Stimulated activated CD4-positive, alpha-beta T cell treated with anti-CD3 and anti-CD28 coated beads, Interleukin-1b, Interleukin-23, amount 100 ng/mL, for 48 hours (primary cell): ENCODE measurements at places on chromosomes 2 and 18.

DNA sequence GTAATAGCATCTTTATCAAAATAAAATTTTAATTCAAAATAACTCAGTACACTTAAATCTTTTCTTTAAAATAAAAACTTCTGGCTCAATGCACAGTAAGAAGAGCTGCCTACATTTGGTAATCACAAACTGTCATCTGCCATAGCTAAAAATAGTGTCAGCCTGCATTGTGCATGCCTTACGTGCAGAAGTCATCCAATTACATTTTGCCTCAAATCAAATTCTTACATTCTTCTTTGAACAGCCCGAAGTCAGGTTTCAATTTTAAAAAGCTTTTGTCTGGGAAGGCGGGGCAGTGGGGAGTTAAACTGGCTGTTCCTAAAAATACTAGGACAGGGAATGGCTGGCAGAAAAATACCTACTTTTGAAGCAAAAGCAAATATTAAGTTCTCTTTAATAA, 51.1 kb downstream of the RTN4 start:
- DNase-seq, result no peak

- DNase-seq, result no peak
Observed at GRCh38 chr18:55748227-55748738, 160.3 kb upstream of the TCF4 start.

DNA sequence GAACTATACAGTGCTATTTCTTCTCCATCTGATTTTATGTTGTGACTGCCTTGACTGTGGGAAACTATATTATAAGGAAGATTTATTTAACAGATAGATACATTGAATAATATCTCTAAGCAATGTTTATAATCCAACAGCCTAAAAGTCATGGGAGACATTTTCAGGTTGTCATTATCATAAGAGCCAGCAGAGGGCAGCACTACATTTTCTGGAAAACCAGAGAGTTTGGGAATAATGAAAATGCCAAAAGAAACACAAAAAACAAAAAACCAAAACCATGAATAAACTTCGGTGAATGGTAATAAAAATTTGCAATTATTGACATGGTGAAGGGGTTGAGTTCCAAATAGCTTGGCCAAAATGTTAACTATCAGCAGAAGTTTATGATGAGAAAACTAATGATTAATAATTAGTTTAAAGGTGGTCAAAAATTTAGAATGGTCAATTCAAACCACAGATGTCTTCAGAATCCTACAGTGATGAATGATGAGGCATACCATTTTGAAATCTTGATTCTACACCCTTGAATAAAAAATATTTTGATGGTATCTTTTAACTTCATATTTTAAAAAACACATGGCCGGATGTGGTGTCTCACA, 4.7 kb downstream of the EEF1B2 start:
- DNase-seq, result no peak

DNA sequence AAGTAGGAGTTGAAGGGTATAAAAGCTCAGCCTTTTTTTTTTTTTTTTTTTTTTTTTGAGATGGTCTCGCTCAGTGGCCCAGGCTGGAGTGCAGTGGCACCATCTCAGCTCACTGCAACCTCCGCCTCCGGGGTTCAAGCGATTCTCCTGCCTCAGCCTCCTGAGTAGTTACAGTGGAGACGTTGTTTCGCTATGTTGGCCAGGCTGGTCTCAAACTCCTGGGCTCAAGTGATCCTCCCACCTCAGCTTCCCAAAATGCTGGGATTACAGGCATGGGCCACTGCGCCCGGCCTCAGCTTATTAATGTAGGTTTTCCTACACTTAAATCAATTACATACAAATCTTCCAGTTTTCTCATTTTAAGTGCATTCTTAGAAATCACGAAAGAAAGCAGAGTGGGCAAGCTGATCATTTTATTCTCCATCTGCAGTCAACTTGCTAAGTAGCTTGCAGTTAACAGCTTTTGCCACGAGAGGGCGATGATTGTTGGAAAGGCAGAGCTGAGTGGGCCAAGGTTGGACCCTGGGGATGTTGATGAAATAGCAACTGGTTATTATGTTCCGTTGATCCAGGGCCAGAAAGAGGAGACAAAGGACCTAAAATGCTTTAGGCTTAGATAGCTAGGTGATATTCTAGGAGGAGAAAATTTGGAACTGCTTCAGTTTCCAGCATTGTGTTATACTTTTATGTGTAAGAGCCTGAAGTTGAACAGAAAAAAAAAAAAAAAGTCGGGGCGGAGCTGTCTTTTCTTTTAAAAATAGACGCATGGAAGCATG, 234.4 kb upstream of the EPAS1 start:
- peak; percentile 73 for DNase-seq

- DNase-seq, result no peak
Observed at GRCh38 chr2:69190743-69191404, 177.9 kb downstream of the ANTXR1 start.

DNA sequence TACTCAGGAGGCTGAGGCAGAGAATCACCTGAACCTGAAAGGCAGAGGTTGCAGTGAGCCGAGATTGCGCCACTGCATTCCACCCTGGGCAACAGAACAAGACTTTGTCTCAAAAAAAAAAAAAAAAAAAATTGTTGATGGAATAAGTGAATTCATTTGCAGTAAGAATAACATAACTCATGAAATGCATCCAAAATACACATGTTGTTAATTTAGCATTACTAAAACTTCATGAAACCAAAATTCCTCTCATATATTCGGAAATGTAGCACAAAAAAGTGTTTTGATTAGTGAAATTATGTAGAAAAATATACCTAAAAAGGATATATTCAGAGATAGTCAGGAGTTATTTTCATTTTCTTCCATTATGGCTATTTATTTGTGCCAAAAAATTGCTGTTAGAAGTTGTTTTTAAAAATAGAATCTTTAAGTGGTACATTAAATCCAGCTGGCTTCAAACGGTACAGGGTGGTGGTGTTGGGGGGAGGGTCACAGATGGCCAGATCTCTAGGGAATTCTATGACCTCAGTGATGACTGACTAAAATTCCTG, 78.2 kb upstream of the UGP2 start:
- DNase-seq, result no peak

DNA sequence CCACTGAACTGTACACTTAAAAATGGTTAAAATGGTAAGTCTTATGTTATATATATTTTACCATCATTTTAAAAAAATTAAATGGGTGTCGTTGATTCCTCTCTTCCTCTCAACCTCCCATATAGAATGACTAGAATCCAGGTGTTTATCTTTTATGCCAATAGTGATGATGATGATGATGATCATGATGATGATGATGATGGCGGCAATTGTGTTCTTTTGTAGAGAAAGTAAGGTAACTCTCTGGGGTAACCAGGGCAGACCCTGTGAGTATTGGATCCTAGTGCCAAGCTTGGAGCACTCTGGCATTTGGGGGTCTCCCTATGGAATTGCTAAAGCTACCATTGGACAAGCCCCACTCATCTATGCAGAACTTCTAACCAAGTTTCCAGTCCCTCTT, 113.6 kb downstream of the GLI2 start:
- DNase-seq, result no peak

DNA sequence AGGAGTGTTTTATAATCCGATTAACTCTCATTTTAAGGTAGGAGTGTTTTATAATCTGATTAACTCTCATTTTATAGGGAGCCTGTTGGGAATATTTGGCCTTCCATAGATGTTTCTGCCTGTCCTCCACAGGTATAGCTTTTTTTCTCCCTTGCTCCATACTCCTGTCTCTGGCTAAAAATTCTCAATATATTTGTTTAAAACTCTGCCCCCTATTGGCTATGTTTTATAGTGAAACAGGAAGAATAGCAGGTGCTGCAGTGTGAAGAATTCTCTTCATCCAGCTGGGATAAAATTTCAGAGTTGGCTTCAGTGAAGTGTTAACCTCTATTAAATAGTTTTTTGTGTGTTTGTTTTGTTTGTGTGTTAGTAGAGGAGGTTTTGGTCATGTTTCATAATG, 1046.0 kb upstream of the TMEFF2 start:
- DNase-seq, result no peak

GRCh38 chr2:75709297-75709696, 1.4 kb downstream of the GCFC2 start:
- no peak for DNase-seq

- no peak for DNase-seq
Observed at GRCh38 chr2:135620198-135620597, 88.9 kb downstream of the R3HDM1 start.

DNA sequence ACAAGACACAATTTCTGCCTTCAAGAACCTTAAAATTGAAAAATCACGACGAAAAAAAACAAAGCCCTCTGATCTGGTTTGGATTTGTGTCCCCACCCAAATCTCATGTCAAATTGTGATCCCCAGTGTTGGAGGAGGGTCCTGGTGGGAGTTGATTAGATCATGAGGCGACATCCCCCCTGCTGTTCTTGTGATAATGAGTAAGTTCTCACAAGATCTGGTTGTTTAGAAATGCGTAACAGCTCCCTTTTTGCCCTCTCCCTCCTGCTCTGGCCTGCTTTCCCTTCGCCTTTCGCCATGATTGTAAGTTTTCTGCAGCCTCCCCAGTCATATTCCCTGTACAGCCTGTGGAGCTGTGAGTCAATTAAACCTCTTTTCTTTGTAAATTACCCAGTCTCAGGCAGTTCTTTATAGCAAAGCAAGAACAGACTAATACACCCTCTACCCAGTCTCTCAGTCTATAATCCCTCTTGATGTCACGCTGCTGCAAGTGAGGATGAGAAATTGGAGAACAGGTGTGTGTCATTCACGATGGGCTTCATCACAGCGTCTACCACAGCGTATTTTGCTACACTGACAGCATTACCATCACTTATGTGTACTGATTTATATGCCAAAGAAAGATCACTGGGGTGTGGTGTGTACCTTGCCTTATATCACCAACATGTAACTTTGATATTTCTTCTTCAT, 330.7 kb downstream of the MTX2 start:
- DNase-seq, result no peak

DNA sequence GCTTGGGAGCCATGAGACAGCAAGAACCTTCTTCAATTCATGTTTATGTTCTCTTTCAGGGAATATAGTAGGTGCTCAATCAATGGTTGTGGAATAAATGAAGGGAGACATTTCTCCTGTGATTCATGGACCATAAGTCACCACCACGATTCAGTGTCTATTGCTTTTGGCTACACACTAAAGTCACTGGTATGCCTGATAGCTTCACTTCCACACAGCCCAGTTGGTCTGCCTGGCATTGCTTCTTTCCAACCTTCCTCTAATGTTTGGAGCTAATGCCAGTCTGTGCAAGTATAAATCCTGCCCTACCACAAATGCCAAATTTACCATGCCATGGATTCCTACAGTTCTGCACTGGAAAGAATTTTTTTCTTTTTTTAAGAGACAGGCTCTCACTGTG, 1.3 kb upstream of the CXCR1 start:
- no peak for DNase-seq

- no peak for DNase-seq
Observed at GRCh38 chr2:71884303-71885042, 263.2 kb downstream of the CYP26B1 start.

DNA sequence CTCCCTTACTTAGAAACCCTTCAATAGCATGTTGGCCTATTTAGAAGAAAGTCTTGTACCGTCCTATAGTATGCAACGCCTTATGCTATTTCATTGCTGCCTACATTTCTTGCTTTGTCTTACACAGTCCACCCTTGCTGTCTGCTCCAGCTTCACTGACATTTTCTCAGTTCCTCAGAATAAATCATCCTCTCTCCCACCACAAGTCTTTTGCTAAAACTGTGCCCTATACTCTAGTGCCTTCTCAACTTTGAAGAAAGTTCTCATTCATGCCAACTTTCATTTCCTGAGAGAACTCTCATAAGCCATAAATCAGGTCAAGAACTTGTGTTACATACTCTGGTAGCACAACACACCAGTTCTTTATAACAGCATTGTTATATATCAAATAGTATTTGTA, 54.3 kb upstream of the COL3A1 start:
- DNase-seq, result no peak

- no peak for DNase-seq
Observed at GRCh38 chr18:26821181-26821580, 44.3 kb downstream of the AQP4 start.

- DNase-seq, result no peak
Observed at GRCh38 chr2:43030551-43031307, 195.7 kb downstream of the ZFP36L2 start.

- DNase-seq, result no peak
Observed at GRCh38 chr2:190493095-190493494, 41.4 kb downstream of the NEMP2 start.

DNA sequence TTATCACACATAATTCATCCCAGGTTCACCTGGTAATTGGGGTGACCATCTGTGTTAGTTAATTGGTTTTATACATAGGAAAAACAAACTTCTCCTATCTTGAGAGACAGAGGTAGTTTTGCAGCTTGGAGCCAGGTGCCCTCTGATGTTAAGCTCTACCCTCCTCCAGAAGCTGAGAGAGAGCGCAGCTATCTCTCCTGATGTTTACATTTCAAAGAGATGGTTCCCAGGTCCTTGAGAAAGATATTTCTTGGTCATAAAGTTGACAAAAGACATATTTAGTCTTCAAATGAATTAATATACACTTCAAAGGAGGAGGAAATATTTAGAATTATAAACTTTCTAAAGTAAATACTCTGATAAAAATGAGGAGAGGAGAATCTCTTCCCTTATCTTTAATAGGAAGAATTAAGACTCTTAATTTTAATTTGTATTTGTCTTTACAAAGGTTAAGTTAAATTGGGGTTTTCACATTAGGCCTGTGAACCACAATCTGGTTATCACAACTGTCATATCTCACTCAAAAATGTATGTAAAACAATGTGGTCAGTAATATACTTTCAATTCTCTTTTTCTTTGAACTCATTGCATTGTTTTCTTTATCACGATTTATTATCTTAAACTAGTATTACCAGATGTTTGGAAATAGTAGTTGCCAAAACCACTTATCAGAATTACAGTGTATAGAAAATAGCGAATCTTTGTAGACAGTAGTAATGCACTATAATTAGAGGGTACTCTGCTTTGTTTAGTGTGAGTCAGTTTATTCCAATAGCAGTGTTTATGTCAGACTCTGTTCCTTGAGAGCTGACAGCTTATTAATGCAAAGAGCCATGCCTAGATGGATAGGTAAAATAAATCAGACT, 26.8 kb downstream of the SERPINB4 start:
- no peak for DNase-seq

DNA sequence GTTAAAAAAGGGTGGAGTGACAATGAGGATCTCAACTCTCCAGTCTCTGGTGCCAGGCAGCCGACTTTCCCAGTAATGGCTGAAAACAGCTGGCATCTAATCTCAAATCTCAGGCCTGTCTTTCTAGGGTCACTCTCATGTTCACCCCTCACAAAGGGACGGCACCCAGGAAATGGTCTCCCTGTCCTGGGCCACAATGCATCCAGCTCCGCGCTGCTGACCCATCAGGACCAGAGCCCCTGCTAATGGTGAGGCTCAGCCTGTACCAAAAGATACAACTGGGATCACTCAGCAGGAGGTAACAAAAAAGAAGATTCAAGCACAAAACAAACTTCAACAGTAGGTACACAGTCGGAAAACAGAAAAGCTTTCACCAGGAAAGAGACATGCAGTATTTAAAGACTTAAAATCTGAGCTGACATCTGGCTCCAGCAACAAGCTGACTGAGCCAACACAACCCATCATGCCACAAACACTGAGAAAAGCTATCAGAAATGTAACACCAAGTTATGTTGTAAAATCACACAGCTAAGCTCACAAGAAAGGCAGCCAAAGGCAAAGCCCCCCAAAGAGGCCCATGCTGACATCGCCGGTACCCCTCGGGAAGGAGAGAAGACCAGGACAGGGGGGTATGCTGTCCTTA, 13.6 kb upstream of the KIDINS220 start:
- DNase-seq, result no peak
